ENCODE measurements at places on chromosomes 11 and 22.

DNA sequence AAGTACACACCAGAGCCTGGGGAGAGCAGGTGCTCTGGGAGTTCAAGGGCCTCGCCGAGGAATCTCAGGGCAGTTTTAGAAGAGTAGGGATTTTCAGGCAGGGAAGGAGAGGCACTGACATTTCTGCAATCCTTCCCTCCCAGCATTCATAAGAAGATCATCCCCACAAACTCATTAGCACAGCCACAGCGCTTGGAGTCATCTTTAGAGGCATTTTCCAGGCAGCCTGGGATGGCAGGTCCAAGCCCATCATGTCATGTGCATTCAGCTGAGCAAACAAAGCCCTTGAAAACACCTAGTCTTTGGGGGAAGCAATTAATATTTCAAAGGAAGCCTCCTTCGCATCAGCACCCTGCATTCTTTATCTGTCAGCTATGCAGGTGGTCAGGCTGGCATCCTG, 43.8 kb downstream of the MAP6 start:
- DNase-seq: no peak

DNA sequence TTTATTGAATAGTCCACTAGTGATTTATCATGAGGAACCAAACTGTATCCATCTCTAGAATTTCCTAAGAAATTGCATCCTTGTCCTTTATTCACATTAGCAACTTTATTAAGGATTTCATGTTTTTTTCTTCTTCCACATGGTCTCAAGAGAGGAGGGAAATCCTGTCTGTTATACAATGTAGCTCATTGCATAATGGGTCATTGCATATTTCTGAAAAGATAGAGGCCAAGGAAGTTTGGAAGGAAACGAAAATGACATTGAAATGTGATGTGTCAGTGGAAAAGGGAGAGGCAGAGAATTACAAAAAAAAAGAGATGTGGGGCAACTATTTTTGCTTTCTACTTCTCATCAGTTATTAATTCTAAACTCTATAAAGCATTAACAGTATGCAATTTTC, 353.1 kb downstream of the METTL15 start:
- no peak for DNase-seq

- DNase-seq: peak; percentile 65
These were observed 2.2 kb downstream of the INPP5J start for GRCh38 chr22:31124811-31125465.

- DNase-seq: no peak
These were observed 69.9 kb downstream of the SLC5A12 start for GRCh38 chr11:26651916-26652315.

- DNase-seq: peak; percentile 76
These were observed 41.1 kb downstream of the OSBP start for GRCh38 chr11:59574467-59574866.

GRCh38 chr11:70341881-70342429, 56.4 kb upstream of the CTTN start:
- no peak for DNase-seq

GRCh38 chr22:17930455-17931313, 93.7 kb downstream of the MICAL3 start:
- peak; percentile 54 for DNase-seq

GRCh38 chr22:32725369-32725988, 76.0 kb upstream of the TIMP3 start:
- peak; percentile 61 for DNase-seq

DNA sequence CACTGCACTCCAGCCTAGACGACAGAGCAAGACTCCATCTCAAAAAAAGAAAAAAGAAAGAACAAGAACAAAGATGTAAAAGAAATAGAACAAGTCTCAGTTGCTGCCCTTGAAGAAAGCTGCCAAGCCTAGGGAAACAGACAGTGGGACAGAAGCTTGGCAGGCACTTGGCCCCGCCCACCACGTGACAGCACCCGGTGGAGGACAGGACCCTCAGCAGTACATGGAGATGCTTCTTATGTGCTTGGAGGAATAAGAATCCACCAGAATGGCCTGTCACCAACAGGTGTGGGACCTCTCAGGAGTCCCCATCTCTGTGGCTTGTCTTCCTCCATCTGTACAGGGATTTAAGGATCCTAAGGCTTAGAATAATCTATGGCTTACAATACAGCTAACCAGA, 7.6 kb upstream of the TMPRSS6 start:
- no peak for DNase-seq

GRCh38 chr11:14669958-14670357, 26.4 kb downstream of the PDE3B start:
- no peak for DNase-seq

GRCh38 chr22:49993649-49994360, 18.8 kb downstream of the IL17REL start:
- DNase-seq: peak; percentile 54

DNA sequence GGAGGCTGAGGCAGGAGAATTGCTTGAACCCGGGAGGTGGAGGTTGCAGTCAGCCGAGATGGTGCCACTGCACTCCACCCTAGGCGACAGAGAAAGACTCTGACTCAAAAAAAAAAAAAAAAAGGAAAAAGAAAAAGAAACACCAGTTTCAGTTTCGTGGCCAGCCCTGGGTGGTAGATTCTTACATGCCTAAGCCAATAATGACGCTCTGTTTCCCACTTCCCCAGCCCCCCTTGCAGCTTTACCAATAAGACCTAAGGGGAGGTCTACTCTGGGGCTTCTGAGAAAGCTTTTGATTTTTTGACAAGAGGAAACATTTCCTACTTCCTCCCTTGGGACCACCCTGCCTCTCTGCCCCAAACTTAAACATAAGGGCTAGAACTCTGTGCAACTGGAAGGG, 30.0 kb upstream of the PTPRJ start:
- DNase-seq: peak; percentile 73

- no peak for DNase-seq
These were observed 80.1 kb downstream of the C2CD3 start for GRCh38 chr11:74090701-74091100.

GRCh38 chr11:102994105-102994504, 38.6 kb upstream of the MMP13 start:
- DNase-seq: no peak

GRCh38 chr11:44623341-44623730, 57.9 kb downstream of the CD82 start:
- DNase-seq: no peak

DNA sequence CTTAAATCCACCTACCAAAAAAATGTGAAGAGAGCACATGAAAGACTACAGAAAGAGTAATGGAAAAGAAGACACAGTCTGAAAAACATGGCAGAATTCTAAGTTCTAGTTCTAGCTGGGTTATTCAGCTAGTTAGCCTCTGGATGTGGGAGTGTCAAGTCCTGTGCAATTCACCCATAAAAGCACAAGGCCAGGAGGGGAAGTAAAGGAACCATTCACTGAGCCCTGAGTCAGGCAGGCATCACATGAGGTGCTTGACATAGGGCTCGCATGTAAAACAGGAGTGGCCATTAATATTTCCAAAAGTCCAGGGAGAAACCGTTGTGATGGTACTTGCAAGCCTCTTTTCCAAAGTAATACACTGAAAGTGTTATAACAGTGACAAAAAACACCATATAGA, 103.7 kb downstream of the GAB2 start:
- no peak for DNase-seq

DNA sequence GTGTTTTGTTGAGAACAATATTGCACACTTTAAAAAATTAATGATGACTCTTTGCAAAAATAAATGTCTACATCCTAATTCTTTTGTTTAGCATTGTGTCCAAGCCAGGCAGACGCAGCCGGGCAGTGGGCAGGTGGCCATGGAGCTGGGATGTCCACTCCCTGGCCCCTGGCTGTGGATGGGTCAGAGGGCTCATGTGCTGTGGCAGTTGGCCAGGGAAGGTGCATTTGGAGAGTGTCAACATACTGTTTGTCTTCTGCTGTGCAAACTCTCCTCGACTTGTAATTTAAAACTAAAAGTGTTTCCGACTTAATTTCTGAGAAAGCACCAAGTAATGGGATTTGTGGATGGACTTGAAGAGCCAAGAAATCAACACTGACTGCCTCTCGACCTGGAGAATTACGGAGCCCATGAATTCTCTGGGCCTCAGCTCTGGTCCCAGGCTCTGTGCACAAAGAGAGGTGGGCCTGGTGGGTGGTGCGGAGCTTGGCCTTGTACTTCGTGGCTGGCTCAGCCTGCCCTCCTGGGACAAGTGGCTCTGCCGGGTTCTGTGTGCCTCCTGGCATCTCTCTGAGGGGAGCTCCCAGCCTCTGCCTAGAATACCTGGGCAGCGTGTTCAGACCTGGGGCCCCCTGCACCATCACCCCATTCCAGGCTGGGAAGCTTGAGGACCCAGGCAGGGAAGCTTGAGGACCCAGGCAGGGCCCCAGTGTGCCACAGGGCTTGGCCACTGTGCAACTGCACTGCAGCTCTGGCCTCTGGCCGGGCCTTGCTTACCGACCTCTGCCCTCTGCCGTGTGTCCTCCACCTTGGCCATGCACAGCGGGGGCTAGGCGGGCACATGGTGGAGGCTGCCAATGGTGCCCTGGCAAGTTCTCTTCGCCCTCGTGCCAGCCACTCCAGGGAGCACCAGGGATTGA, 46.4 kb downstream of the RTN4R start:
- DNase-seq: no peak

- DNase-seq: no peak
These were observed 18.4 kb upstream of the SEC14L4 start for GRCh38 chr22:30523646-30524489.

DNA sequence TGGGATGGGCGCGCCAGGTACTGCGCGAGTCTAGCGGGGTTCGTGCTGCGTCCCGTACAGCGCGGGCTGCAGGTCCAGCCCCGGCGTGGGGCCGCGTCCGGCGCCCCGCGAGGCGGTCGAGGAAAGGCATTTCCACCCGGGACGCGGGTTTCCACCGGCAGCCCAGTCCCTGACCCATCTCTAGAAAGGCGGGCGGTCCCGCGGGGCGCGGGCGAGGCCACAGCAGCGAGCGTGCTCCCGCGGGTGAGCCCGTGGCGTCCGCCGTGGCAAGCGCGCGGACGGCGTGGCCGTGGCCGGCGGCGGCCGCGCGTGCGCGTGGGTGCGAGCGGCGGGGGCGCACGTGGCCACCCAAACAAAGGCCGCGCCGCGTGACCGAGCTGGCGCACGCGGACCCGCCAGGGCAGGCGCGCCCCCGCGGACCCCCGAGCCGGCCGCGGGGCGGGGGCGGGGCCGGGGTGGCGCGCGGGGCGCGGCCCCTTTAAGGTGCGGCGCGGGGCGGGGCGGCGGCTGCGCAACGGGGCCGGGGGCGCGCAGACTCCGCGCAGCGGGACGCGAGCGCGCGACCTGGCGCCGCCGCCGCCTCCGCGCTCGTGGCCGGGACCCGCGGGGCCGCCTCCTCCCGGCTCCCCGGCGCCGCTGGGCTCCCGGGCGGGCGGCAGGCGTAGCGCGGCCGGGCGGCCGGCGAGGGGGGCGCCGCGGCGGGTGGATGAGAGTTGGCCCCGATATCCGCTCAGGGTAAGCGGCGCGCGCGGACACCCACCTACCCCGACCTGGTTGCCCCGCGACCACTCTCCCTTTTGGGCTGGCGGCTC, 39.3 kb upstream of the CELSR1 start:
- DNase-seq: peak; percentile 99

GRCh38 chr11:22162756-22163155, 30.1 kb upstream of the ANO5 start:
- DNase-seq: no peak

DNA sequence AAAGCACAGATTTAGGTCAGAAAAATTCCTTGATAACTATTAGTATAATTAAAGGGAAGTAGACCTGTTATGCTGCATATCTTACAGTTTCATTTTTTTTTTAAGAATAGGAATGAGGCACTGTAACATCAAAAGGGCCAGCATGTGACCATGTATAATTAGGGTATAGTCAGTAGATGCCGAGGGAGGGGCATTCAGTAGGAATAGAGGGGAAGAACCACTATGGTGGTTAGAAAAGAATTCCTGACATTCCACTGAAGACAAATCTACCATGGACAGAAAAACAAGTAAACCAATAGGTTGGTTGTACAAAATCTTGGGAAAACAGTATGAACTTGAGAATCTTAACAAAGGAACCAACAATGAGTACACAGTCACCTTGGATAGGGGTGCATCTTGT, 78.4 kb upstream of the CCDC179 start:
- no peak for DNase-seq

DNA sequence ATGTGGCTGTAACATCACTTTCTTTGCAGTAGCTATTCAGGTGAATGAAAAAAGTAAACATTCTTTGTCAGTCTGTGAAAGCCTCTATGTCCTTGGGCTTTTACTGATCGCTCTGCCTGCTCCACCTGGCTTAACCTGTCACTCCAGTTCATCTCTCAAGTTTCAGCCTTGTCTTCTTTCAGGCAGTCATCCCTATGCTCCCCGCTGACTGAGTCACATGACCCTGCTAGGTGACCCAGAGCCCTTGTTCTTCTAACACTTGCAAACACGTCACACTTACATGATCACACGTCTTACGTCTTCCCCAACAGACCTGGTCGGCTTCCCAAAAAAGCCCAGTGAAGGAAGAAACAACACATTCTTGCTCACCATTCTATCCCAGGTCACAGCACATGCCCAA, 499.3 kb upstream of the TENM4 start:
- no peak for DNase-seq

DNA sequence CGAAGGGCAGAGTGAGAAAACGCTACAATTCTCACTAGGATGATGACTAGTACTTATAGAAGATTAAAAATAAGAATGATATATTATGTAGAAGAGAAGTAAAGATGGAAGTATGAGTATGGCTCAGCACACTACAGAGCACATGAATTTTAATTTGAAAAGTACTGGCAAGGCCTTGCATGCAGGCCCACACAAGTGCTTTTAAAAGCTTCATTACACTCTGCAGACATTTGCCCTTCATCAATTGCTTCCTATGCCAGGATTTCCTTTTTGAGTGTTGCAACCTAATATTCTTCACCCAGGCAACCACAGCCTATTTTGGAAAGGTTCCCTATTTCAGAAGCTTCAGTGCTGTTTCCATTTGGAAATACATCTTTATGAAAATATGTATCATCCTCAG, 81.1 kb downstream of the LARGE2 start:
- DNase-seq: no peak

DNA sequence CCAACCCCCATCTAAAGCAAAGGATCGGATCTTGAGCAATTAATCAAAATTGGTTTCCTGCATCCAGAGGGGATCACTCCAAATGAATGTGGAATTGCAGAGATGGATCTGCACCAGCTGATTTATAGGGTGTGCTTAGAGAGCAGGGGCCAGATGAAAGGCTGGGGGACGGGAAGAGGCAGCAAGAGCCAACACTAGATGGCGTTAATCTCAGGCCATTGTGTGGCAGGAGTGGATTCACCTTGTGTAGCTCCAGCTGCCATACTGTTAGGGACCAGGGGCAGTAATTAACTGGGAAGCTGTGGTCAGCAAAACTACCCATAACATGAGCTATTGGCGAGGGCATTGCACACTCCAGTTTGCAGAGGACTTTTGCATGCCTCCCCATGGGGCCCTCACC, 35.6 kb downstream of the SERPINH1 start:
- no peak for DNase-seq

- peak; percentile 57 for DNase-seq
These were observed 45.9 kb upstream of the ARFGAP3 start for GRCh38 chr22:42902875-42903510.

Measured in osteoblast (primary cell).